ENCODE measurements at places on chromosomes 4 and X. TPM values are rescaled to one million over a fixed set of nuclear protein-coding genes. Genes with fewer than 3 reads are reported as not detected.

The NEXMIF gene
- not detected for total RNA-seq

DNA sequence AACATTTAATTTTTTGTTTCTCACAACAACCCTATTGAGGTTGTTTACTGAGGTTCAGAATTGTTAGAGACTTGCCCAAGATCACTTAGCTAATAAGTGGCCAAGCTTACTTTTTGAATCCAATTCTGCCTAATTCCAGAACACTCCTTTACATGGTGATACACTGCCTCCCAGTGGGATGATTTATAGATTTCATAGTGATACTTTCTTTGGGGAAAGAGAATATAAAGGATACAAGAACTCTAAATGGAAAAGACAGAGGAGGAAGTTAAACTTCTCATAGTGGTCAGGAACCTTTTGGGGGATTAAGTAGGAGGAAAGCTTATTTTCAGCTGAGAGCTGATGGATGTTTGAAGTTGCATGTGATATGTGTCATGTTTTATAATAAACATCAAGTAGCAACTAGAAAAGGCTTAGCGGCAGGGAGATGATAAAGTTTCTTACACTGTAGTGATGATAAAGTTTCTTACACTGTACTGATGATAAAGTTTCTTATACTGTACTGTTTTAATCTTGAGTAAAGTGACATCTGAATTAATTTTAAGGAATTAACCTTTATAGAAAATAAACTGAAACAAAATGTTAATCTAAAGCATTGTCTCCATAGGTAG lies 15.3 kb downstream of the STAG2 start:
- no peaks in the 10 kb centered on the region for H3K27me3 ChIP-seq
- no peak overlapping the region for H3K27ac ChIP-seq
- H3K4me3 ChIP-seq: no peak overlapping the region

- H3K4me1 ChIP-seq: no peaks in the 10 kb centered on the region
- no peaks in the 10 kb centered on the region for H3K36me3 ChIP-seq
- no peaks in the 10 kb centered on the region for H3K27me3 ChIP-seq
Measured at GRCh38 chr4:32226204-32226603, 1506.0 kb downstream of the PCDH7 start.

- H3K4me1 ChIP-seq: peaks cover 38% of the 10 kb centered on the region
- no peaks in the 10 kb centered on the region for H3K36me3 ChIP-seq
- no peak for DNase-seq
- no peak overlapping the region for H3K4me3 ChIP-seq
- no peak overlapping the region for H3K27ac ChIP-seq
Measured at GRCh38 chr4:68373513-68373912, 23.6 kb upstream of the YTHDC1 start.

GRCh38 chr4:142297313-142297712 lies 548.8 kb downstream of the INPP4B start:
- no peak for DNase-seq
- no peak overlapping the region for H3K4me3 ChIP-seq
- H3K27ac ChIP-seq: no peak overlapping the region
- H3K27me3 ChIP-seq: no peaks in the 10 kb centered on the region

DNA sequence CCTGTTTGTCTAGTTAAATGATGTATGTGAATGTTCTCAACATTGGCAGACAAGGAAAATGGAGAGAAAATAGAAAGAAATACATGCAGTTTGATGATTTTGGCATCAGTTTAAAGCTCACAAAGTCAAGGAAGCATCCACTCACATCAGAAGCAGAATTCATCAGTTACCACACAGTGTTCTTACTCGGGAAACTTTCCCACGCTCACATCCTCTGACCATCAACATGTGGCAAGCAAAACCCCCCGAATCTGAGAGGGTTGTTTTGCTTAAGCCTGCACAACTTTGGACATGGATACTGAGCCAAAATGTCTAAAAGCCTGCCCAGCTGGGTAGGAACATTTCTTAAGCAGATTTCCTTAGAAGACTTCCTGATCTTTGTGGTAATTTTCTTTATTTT lies 407.6 kb downstream of the ANKRD50 start:
- H3K27me3 ChIP-seq: no peaks in the 10 kb centered on the region
- no peaks in the 10 kb centered on the region for H3K36me3 ChIP-seq
- DNase-seq: no peak
- H3K4me1 ChIP-seq: no peaks in the 10 kb centered on the region

DNA sequence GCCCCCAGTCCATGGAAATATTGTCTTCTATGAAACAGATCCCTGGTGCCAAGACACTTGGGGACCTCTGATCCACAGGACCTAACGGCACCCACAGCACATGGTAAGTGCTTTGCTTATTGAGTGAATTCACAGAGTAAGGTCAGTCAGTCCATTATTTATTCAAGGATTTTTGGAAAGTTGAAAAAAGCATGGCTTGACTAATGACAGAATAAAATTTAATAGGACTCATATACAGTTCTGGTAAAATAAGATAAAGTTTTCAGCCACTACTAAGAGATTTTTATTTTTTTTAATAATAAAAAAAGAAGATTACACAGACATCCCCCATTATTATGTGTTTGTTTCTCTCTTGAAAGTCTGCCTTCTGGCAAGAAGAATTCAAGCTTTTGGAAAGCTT lies 490.6 kb upstream of the HS3ST1 start:
- H3K27ac ChIP-seq: no peak overlapping the region
- H3K36me3 ChIP-seq: no peaks in the 10 kb centered on the region

Measured in SJSA1 (cell line).